ENCODE measurements at places on chromosomes 5 and 9.

GRCh38 chr5:53820802-53821171 is 260.3 kb downstream of the NDUFS4 start:
- DNase-seq: no peak

DNA sequence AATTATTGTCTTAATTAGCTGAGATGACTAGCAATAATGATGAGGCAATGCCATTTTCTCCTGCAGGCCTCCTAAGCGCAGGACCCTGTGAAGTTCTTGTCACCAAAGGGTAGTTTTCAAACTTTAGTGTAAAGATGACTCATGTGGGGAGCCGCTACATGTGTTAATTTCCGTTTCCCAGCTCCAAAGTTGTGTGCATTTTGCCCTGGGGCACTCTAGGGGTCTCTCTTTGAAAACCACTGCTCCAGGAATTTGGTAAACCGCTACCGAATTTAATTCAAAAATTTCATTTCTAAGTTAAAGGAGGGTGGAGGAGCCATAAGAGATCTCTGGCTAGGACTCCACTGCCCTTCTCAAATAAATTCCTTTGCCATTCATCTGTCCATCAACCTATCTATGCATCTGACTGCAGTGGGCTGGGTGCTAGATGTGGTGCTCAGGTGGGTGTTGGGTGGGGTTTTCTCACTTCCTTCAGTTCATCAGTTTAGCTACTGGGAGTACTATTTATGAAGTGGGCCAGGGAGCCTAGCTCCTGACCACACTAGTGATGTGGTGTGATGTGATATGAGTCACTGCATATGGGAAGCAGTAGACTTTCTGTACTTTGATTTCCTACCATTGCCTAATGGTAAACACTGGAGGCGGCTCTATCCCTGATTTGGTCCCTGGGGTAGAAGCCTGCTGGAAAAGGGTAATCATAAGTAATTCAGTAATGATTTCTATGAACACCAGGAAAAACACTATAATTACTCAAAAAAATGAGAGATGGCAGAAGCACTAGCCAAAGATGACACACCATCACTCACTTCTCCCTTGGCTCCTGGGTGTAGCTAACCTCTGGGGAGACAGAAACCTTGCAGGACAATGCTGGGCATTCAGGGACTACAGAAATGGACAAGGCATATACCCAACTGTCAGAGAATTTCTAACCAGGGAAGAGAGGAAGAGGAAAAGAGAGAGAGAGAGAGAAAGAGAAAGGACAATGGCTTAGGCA is 4.0 kb upstream of the ZSWIM6 start:
- DNase-seq: no peak

GRCh38 chr9:111016426-111017045 is 21.7 kb downstream of the LPAR1 start:
- DNase-seq: no peak

DNA sequence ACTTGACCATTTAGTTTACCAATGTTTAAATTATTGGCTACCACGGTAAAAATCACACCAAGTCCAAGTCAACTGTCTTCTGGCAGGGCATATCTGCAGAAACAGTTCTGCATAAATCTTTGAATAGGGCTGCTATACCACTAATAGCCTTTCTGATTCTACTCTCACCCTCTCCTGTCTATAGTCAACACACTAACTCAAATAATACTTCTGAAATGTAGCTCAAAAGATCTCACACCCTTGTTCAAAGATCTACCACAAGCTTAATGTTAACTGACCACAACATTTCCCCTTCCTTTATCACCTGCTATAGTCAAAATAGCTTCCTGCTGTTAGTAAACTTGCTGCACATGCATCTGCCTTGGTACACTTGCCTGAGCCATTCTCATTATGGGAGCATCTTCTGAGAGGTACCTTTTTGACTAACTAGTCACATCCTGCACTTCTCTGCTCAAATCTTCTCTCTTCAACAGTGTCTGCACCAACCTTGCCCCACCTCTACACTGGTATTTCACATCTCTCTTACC is 319.4 kb downstream of the CDH10 start:
- peak; percentile 57 for DNase-seq

DNA sequence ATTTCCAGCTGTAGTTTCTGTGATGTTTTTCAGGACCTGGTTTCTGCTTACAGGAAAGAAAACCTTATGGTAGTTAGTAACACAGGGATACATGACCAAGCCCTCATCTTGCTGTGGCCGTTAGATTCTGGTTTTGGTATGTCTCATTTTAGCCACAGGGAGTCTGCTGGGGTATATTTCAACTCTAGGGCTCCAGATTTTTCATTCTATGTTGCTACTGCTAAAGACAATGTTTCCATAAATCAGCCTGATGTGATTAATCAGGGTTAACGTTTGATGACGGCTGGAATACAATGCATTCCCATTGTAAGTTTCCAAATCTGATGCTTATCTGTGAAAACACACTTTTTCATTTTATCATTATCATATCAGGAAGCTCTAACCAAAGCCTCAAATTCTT is 48.2 kb downstream of the P4HA2 start:
- no peak for DNase-seq

Measured in MM.1S (cell line).